Esophagus muscularis mucosa (tissue), 4 donors: ENCODE measurements at places on chromosomes 5 and 9. TPM values are rescaled to one million over a fixed set of nuclear protein-coding genes. Genes with fewer than 3 reads are reported as not detected.

DNA sequence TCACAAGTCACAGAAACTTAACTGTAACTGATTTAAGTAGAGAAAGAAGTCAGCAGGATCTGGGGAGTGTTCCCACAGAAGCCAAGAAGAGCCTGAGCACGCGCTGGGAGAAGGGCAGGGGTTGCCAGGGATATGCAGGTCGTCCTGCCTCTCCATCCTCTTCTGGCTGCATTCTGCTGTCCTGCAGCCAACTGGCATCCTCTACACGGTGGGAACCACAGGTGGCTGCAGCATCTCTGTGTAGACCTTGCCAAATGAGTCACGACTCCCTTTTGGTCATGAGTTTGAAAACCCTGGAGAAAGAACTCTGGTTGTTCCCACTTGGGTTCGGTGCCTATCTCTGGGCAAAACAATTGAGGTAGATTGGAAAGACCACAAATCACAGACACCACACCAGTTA lies 38.4 kb upstream of the PCA3 start:
- H3K36me3 ChIP-seq, result no peaks in the 10 kb centered on the region
- H3K27ac ChIP-seq, result no peak overlapping the region
- DNase-seq, result no peak
- H3K4me3 ChIP-seq, result no peak overlapping the region
- H3K27me3 ChIP-seq, result no peaks in the 10 kb centered on the region

GRCh38 chr9:1469996-1470395 lies 419.8 kb downstream of the DMRT2 start:
- H3K27me3 ChIP-seq, result no peaks in the 10 kb centered on the region
- H3K4me1 ChIP-seq, result no peaks in the 10 kb centered on the region
- no peak overlapping the region for H3K4me3 ChIP-seq
- no peak for DNase-seq
- H3K27ac ChIP-seq, result no peak overlapping the region

GRCh38 chr9:104907278-104907951 lies 20.5 kb downstream of the ABCA1 start:
- H3K4me3 ChIP-seq, result no peak overlapping the region
- no peaks in the 10 kb centered on the region for H3K36me3 ChIP-seq
- no peak for DNase-seq
- peaks cover 86% of the 10 kb centered on the region for H3K4me1 ChIP-seq

GRCh38 chr5:132444841-132445639 lies 45.5 kb downstream of the IRF1 start:
- H3K4me3 ChIP-seq, result no peak overlapping the region
- H3K36me3 ChIP-seq, result no peaks in the 10 kb centered on the region
- no peak for DNase-seq
- no peaks in the 10 kb centered on the region for H3K27me3 ChIP-seq

DNA sequence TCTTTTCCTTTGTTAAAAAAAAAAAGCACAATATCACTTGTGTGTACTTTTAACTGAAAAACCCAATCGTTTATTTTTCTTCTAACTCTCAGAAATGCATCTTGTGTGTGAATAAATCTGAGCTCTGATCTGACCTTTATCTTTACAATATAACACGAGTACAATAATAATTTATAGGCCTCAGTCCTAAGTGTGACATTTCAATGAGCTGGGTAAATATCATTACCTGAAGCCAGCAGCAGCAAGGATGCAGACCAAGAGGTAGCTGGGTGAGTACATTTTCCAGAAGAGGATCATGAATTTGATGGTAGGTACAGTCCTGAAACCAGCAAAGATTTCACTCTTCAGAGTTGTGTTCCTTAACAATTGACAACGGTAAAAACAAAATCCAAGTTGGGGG lies 264.0 kb upstream of the KIF2A start:
- no peak overlapping the region for H3K27ac ChIP-seq
- H3K27me3 ChIP-seq, result no peaks in the 10 kb centered on the region
- no peak overlapping the region for H3K4me3 ChIP-seq
- H3K36me3 ChIP-seq, result no peaks in the 10 kb centered on the region
- DNase-seq, result no peak
- no peaks in the 10 kb centered on the region for H3K4me1 ChIP-seq

Gene C9
- total RNA-seq, result not detected

Gene RORB
- 0.46 TPM for total RNA-seq
